Effector memory CD4-positive, alpha-beta T cell (primary cell): ENCODE measurements at places on chromosomes 3 and 15.

DNA sequence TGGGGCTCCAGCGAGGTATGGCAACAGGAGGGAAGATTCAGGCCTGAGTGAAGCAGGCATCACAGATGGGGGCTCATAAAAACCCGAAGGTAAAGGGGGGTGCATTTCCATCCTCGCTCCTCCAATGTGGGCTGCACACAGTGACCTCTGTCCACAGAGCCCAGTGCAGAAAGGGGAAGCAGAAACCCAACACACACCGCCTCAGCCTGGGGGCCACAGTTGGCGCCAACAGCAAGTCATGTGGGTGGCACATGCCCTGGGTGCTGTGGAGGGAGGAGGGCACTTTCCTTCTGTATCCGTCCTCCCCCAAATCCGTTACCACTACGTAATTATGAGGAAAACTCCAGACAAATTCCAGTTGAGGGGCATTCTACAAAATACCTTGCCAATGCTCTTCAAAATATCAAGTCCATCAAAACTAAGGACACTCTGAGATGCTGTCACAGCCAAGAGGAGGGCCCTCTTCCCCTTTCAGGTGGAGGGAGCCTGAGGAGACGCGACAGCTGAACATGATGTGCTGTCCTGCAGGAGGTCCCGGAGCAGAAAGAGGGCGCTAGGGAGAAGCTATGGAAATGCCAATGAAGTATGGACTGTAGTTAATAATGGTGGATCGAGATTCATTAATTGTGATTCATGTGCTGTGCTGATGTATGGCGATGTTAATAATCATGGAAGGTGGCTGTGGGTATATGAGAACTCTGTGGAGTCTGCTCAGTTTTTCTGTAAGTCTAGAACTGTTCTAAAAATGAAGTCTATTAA, 16.4 kb downstream of the APBA2 start:
- no peak for DNase-seq

DNA sequence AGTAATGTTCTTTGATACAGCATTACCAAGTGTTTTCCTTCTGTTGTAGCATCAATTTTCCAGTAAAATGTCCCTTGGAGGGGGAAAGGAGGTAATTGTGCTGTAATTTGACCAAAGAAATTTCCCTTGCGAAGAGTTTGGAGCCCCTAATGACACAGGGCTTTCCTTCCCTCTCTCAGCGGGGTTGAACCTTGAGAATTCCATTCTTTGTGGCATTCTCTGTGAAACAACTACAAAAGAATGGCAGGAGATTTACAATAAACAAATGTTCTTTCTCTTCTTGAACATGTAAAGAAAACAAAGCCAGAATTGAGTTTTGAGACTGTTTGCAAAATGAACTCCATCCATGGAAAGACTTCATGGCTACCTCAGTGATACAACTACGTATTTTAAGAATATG, 53.4 kb downstream of the SIDT1 start:
- DNase-seq, result no peak

GRCh38 chr3:116135457-116136085, 309.7 kb downstream of the LSAMP start:
- DNase-seq, result no peak

- DNase-seq, result no peak
Measured at GRCh38 chr3:131714585-131715220, 211.9 kb upstream of the MRPL3 start.

GRCh38 chr3:189262746-189263145, 91.0 kb downstream of the TPRG1 start:
- DNase-seq, result no peak

- no peak for DNase-seq
Measured at GRCh38 chr15:97712530-97712929, 248.0 kb upstream of the ARRDC4 start.

DNA sequence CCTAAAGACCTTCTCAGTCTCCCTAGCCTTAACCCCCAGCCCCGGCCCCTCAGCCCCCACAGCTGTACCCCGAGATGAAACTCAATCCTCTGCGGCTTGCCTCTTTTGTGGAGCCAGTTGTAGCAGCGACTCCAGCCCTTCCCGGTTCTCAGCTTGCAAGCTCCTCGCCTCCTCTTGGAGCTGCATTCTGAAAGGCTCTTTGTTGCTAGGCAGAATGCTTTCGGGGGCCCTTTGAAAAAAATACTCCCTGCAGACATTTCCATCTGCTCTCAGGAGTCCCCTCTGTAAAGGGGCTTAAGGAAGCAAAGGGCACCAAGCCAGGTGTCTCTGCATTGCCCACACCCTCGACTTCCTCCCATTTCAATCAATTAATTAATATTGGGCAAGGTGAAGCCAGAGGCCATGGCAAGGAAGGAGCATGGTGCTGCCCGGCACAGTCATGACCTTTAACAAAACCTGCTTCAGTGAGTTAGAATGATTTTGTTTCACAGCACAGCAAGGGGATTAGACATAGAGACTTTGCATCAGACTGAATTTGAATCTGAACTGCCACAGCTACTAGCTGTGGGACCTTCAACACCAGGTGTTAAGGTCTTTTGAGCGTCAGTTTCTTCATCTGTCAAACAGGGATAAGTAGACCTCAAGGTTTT, 65.5 kb downstream of the SRGAP3 start:
- no peak for DNase-seq

- DNase-seq, result no peak
Measured at GRCh38 chr3:27165321-27165721, 203.9 kb downstream of the NEK10 start.

DNA sequence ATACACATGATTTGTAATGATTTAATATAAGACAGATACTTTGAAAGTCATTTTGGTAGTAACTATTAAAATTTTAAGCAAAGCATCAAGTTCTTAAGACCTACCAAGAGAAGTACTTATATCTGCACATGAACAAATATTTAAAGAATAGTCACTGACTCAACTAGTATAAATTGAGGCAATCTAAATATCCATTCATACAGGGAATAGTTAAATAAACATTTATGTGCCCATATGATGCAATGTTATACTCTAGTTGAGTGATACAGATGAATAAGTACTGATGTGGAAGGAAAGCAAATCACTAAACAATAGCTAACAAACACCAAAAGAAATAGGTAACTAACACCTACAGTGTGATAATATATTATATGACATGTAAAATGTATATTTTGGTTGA, 527.7 kb downstream of the EPHA3 start:
- no peak for DNase-seq

DNA sequence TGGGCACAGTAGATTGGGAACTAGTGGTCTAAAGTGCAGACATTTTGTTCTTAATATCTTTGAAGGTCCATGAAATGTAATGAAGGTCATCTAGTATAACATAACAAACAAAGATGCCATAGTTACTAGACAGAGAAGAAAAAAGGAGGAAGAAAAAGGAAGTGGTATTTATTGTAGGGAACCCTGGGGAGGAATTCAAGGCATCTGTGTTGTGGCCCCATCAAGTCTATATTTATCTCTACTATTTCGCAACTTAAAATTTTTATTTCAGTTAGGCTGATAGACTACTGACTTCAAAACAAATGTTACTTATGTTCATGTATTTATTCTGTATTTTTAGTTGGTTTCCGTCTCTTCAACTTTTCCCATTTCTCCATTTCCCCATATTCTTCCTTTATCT, 48.9 kb upstream of the ZDHHC23 start:
- DNase-seq, result no peak

DNA sequence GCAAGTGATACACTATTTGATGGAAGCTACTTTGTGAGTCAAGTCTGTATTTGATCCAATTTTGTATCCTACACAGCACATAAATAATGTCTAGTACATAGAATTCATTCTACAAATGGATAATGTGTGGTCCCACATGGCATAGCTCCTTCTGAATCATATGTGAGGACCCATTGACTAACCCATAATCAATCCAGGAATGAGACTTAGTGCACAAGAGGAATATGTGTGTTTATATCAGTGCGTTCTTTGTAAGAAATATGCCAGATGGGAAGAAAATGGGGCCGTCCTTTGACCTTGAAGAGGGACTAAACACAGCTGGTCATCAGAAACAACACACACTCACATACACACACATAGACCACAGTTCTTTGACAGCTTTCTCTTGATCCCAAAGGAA, 282.7 kb upstream of the SEMA6D start:
- no peak for DNase-seq

DNA sequence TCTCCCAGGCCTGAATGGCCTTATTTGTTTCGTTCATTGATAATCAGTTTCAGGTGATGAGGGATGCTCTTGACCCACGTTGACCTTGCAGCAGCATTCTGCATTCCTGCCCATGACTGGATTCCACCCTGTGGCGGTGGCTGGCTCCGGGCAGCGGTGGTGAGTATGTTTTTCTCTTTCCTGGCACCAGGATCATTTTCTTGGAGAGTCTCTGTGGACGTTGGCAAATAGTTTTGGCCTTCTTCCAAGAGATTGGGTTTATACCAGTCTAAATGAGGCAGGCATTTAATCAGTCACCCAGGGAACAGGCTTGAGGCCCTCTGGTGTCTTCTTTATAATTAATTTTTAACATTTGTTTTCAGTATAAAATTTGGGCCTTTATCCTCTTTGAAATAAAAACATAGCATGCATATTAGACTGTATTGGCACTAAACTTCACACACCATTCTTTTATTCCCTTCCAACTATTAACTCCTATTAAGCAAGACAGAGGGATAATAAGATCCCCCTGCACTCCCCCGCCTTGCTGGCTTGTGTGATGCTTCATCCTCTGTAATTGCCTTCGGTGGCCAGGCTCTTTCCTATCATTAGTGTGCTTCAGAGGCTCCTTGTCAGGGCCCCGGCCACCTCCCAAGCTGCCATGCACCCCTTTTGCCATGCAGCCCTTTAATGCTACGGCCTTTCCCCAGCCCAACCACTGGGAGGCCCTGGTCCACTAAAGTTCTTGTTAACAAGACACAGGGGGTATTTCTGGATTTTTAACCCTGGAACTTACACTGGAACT, 176.2 kb upstream of the TOPAZ1 start:
- no peak for DNase-seq

DNA sequence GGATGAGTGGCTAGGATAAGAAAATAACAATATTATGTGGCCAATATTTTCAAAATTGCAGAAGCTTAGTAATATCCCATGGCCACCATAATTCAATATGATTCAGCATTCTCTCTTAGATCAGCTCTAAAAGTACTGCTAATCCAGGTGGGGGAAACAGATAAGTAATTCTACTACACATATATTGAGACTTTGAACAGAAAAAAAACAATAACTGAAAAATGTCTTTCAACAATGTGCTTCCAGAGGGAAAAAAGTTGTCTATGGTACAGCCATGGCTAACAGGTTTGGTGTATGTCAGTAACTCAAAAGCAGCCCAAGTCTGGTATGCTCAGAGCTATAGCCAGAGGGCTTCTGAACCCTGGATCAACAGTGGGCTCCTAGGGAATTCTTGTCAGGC, 42.4 kb upstream of the PPIB start:
- DNase-seq, result no peak

DNA sequence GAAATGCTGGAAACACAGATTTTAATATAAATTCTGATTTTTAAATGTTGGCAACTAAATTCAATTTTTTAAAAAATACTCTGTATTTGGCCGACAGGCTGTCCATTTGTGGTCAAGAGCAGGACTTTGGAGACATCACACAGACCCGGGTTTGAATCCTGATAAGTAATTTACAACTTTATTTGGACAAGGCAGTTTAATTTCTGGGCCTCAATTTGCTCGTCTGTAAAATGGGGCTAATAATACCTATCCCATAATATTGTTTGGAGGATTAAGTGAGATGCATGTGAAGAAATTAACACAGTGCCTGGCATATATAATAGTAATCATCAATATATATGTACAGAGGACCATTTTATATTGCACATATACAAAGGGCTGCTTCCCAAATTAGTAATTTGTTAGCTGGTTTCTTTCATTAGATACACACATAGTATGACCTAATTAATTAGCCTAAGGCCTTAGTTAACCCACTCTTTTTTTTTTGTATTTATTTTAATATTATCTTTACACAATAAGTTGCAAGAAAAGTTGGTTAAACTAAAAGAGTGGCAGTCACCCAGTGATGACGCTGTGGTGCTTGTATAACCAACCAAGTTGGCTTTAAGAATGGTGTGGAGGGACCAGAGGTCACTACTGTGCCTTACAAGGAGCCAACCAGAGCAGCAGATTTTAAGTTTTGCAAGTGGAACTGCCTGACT, 665 bp downstream of the PIGB start:
- no peak for DNase-seq

GRCh38 chr3:105865867-105866350, 2.9 kb downstream of the CBLB start:
- no peak for DNase-seq

- DNase-seq, result no peak
Measured at GRCh38 chr3:148042663-148043445, 633.7 kb downstream of the ZIC1 start.

GRCh38 chr3:58200846-58201355, 9.9 kb downstream of the DNASE1L3 start:
- DNase-seq, result no peak

DNA sequence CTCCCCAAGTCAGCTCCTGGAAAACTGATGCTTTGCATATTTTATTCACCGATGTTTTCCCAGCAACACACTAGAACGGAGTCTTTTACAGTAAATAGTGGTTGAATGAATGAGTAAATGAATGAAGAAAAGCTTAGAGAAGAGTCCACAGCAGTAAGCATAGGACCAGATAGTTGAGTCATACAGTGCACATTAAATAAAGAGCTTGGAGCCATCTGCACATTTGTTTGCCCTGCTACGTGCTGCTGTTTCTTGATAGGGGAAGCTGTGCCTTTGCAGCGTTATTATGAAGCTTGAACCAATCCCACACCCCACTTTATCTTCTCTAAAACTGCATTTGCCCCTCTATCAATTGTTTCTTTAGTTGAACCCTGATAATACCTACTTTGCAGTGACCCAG, 1.2 kb downstream of the FAM98B start:
- DNase-seq, result no peak

- DNase-seq, result no peak
Measured at GRCh38 chr3:128482666-128483656, 10.0 kb downstream of the GATA2 start.

DNA sequence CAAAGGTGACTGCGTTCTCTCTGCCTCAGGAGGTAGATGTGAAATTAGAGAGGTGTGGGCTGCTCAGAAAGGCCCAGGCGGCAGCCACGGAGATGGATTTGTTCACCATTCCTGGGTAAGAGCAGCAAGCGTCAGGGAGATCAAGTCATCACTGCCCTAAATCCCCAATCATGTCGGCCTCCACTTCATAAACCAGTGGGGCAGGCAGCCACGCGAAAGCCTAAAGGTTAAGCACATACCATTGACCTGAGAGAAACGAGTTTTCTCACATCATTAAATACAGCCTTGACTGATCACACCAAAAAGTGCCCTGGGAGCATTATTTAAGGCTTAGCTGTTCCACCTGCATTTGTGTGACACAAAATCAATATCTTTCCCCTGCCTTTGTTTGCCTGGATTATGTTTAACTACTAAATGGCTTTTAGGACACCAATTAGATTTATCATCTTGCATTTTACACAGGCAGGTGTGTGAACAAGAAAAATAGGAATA, 50.7 kb upstream of the FOXB1 start:
- no peak for DNase-seq

- DNase-seq, result no peak
Measured at GRCh38 chr3:66075281-66075680, 36.6 kb upstream of the MAGI1 start.

- DNase-seq, result no peak
Measured at GRCh38 chr15:41881550-41881919, 12.3 kb downstream of the SPTBN5 start.
